ENCODE measurements at places on chromosomes 16 and 17.

DNA sequence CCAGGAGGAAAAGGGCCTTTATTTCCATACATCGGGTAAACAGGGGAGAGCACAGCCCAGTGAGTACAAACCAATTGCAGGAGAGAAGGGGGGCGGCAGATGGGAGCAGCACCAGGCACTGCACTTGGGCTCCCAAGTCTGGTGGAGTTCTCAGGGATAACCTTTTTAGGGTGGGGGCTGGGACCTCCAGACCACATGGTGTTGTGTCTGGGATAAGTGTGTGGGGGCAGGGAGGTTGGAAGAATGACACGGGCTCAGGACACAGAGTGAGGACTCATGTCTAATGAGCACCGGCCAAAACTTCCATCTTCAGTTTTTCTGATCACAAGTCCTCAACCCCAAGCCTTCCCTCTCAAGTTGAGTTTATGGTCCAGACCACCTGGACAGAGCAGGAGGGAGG, 30.6 kb downstream of the PIPOX start:
- peaks cover 4% of the 10 kb centered on the region for H3K4me1 ChIP-seq
- no peak for DNase-seq
- H3K4me3 ChIP-seq: no peak overlapping the region
- H3K36me3 ChIP-seq: peaks cover 3% of the 10 kb centered on the region

GRCh38 chr17:17874478-17874877, 37.7 kb upstream of the SREBF1 start:
- H3K27me3 ChIP-seq: no peaks in the 10 kb centered on the region
- no peak for DNase-seq
- H3K36me3 ChIP-seq: peaks cover 9% of the 10 kb centered on the region
- no peak overlapping the region for H3K4me3 ChIP-seq

- DNase-seq: no peak
- no peaks in the 10 kb centered on the region for H3K4me1 ChIP-seq
- H3K27ac ChIP-seq: no peak overlapping the region
- H3K36me3 ChIP-seq: peaks cover 29% of the 10 kb centered on the region
- no peak overlapping the region for H3K4me3 ChIP-seq
These were observed 59.9 kb downstream of the RPH3AL start for GRCh38 chr17:292531-293382.

DNA sequence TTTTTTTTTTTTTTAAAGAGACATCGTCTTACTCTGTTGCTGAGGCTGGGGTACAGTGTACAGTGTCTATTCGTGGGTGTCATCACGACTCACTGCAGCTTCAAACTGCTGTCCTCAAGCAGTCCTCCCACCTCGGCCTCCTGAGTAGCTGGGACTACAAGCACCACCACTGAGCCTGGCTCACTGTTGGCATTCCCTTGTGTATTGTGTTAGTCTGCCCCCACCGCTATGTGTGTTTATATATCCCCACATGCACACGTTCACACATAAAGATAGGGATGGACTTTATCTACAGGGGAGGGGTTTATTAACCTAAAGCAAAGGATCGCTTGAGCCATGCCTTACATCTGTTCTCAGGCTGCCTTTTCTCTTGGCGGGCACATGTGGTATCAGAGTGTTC, 63.8 kb downstream of the SEC14L1 start:
- peaks cover 36% of the 10 kb centered on the region for H3K4me1 ChIP-seq
- peaks cover 18% of the 10 kb centered on the region for H3K36me3 ChIP-seq
- no peak for DNase-seq
- H3K27me3 ChIP-seq: no peaks in the 10 kb centered on the region

All from esophagus squamous epithelium (tissue), 5 donors.